ENCODE measurements at places on chromosomes 13 and 19.
A peak's percentile ranks its signal among the peaks of the same experiment; 100 is the strongest.

GRCh38 chr13:99895444-99896368, 75.9 kb downstream of the ZIC5 start:
- peak; percentile 31 for DNase-seq

GRCh38 chr19:35357867-35358573, at the start of gene FFAR3:
TSS of gene FFAR3 (plus strand) at chr19:35358460. CDS start at chr19:35358891, 431 bp downstream.
- DNase-seq = no peak

DNA sequence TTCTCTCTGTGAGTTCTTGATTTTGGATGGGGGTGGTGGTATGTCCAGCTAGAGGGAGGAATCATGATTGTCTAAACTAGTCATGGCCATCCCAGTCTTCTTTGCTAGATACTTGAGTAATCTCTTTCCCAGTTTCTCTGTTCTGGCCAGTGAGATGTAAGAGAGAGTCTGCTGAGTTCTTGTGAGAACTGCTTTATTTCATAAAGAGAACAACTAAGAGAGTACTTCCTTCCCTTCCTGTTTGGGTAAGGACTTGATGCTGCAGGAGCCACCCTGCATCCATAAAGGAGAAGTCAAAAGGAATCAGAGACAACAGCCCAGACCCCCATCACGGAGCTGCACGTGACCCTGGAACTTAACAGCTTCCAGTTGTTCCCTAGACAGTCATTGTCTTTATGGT, 3.0 kb upstream of the RASL11A start:
- no peak for DNase-seq

DNA sequence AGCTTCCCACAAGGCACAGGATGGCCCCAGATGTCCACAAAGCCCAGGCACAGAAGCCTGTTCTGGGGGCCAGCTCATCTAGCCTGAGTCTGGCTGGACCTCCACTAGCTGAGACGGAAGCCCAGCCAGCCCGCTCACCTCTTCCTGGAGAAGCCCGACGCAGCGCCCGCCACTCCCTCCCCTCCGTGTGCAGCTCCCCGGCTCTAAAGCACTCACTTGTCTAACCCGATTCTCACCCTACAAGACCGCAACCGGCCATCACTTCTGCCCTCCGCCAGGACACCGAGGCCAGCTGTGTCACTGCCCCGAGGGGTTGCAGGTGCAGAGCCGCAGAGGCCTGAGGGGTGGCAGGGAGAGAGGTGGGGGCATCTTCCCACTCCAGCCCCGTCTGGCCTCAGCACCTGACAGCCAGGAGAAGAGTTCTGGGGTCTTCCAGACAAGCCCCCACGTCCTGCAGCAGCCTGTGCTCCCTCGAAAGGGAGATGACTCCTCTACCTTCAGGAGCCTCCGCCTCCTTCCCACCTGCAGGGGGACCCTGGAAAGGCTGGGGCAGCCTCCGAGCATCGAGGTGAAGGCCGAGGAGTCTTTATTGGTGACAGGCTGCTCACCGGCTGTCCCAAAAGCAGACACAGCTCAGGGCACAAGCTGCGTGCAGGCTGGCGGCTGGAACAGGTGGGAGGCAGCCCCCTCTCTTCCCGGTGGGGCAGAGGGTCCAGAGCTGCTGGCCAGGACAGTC, 5.9 kb upstream of the DIRAS1 start:
- DNase-seq = no peak

DNA sequence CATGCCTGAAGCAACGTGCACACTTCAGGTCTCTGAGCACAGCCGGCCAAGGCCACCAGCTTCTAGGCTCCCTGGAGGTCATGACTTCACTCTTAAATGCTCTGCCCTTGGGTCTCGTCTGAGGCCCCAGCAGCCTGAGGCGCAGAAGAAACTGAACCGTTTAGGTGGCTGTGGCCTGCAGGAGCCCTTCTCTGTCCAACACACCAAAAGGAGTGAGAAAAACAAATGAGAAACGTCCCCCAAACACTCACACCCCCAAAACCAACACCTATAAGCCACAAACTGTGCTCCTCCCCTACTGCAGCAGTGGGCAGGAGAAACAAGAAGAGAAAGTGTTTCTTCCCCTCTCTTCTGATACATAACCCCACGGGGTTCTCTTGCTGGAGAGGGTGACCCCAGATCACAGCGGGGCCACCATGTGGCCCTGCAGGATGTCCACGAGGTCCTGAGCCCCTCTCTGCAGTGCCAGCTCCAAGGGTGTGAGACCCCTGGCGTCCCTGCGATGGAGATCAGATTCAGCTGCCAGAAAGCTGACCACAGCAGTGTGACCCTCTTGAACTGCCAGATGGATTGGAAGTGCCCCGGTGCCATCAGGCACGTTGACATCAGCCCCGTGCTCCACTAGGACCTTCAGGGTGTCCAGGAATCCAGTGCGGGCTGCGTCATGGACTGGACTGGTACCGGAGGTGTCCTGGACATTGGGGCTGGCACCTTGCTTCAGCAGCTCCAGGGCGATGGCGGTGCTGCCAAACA, 1.0 kb upstream of the KRI1 start:
- DNase-seq = no peak

DNA sequence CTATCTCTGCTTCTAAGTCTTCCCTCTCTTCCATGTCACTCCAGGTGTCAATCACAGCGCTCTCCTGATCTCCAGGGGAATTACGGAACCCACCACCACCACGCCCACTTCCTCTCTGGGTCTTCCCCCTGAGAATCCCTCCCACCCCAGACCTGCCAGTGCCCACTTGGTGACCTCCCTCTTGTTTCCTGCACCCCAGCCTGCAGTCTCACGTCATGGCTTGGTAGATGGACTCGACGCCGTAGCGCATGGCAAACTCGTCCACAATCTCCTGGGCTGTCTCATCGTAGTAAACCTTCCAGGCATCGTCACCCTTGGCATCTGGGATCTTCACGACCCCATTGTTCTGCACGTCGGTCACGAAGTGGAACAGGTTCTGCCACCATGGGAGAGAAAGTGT, 47.0 kb downstream of the UNC13A start:
- no peak for DNase-seq

- no peak for DNase-seq
Observed at GRCh38 chr13:38135592-38135991, 214.1 kb upstream of the UFM1 start.
